ENCODE measurements at places on chromosomes 1 and 21.
A peak's percentile ranks its signal among the peaks of the same experiment; 100 is the strongest.

DNA sequence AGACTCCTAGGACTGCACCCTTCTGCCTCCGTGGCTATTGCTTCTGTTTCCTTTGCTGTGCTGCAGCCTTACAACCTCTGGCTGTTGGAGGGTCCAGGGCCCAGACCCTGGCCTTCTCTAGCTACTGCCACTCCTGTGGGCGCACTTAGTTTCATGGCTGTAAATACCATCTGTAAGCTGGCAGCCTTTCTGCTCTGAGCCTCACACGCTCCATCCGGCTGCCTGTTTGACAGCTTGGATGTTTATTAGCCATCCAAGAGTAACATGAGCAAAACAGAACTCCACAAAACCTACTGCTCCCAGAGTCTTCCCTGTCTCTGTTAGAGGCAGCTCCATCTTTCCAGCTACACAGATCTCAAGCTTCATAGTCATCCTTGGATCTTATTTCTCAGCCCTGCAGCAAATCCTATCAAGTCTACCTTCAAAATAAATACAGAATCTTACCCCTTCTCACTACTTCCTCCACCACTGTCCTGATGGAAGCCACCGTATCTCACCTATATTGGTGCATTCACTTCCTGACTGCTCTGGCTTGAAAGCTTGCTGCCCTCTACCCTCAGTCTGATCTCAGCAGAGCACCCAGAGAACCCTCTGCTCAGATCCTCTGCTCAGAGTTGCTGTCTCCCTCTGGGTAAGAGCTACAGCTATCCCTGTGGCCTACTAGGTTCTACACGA, 19.1 kb downstream of the SLC25A33 start:
- no peak for DNase-seq

GRCh38 chr1:25091658-25092057, 140.6 kb downstream of the SYF2 start:
- DNase-seq: no peak

DNA sequence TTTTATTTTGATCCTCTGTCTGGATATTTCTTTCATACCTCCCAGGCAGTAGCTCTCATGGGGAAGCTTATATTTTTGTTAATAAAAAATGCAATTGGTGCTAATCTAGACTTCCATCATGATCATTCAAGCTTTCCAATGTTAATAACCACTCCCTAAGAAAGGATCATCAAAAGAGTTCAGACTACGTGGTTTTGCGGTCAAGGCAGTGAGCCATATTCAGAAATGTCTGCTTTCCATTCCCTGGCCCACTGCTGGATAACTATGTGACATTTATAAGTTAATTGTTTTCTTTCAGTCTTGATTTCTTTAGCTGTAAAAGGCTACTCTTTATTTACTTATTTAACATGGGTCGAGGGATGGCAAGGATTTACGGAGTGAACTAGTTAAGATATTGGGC, 414.6 kb downstream of the LMO4 start:
- no peak for DNase-seq

- DNase-seq: no peak
Measured at GRCh38 chr1:177650947-177651346, 318.9 kb downstream of the SEC16B start.

DNA sequence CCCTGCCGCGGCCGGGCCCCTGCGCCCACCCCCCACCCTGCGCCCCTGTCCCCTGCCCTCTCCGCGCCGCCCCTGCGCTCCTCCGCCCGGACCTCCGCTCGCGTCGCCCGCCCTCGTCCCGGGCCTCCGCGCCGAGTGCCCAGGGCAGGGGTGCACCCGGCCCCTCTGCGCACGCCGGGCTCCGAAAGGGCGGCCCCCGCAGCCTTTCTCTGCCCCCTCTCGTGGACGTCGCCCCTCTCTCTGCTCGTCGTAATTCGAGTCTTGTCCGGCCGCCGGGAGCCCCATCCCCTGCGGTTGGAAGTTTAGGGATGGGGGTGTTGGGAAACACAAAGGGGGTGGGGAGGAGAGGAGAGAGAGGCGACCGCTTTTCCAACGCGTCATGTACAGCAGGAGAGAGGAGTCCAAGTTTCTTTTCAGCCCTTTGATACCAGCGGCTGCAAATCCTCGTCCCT, 407 bp downstream of the GALNT2 start:
- DNase-seq: peak; percentile 10

- DNase-seq: no peak
Measured at GRCh38 chr1:71502006-71502405, 421.2 kb upstream of the ZRANB2 start.

GRCh38 chr21:29613021-29613420, 314.3 kb downstream of the BACH1 start:
- no peak for DNase-seq

DNA sequence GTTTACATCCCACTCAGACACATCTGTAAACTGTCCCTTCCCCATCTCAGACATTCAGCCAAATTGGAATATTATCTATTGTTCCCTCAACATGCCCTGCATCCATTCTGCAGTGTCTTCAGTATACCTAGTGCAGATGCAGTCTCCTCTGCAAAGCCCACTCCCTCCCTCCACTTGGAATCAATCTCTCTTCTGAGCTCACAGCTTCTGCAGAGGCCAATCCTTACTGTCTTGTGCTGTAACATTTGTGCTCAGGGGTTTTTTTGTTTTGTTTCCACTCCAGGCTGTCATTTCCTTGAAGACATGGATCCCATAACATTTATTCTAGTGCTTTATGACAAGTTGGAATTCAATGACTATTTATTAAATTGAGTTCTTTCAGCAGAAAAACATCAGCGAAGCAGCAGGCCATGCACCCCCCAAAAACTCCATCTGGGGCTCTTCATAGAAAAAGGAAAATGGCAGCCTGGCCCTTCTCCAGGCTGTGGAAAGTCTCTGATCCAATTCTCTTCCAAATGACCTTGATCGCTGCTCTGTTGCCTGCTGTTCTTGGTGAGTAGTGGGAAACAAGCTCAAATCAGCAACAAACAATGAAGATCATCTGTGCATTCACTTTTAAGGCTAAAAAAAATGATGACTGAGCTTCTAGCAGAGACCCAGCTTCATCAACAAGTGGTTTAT, 8.7 kb downstream of the C4BPA start:
- DNase-seq: no peak

- DNase-seq: no peak
Measured at GRCh38 chr1:218478336-218478735, 133.2 kb downstream of the TGFB2 start.

DNA sequence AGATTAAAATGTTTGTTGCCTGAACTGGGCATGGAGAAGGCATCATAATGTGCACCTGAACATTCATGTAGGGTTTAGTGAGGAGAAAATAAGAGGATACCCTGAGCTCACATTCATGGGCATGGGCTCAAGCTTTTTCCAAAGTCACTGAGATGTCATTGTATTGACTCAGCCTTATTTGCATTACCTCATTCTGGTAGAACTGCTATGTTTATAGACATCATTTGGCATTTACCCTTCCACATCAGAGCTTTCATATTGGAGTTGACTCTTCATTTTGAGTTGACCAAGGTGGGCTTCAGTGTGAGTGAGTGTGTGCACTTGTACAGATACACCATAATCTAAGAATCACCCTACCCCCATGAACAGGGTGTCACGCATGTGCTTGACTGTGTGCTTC, 143.2 kb downstream of the PBX1 start:
- peak; percentile 37 for DNase-seq

DNA sequence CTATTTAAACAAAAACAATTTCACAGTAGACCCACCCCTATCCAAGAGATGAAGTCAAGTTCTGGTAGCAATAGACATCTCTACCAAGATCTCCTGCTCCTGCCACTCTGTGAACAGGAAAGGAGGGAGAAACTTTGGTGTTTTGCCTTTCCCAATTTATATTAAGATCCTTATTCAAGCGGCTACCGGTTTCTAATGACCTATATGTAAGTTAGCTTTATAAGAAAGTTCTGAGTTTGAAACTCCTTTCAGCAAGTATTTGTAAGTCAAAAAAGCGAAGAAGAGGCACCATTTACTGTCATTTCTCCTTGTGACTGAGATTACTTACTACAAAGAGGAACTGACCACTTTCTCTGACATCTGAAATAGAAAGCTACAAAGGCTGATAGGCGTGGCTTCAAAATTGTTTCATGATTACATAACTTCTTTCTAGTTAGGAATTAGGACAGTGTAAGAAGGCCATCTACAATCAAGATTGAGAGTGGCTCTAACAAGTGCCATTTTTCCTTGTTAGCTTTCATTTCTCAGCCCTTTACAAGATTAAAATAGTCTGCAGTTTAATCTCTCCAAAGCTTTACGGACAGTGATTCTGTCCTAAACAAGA, at the start of gene MNDA:
TSS of gene MNDA (plus strand) at position 448 of the 604 bp plus-strand sequence. CDS start 10,803 bp downstream, outside the sequence.
- DNase-seq: no peak

GRCh38 chr21:18265944-18266343, 21.3 kb downstream of the CHODL start:
- no peak for DNase-seq

DNA sequence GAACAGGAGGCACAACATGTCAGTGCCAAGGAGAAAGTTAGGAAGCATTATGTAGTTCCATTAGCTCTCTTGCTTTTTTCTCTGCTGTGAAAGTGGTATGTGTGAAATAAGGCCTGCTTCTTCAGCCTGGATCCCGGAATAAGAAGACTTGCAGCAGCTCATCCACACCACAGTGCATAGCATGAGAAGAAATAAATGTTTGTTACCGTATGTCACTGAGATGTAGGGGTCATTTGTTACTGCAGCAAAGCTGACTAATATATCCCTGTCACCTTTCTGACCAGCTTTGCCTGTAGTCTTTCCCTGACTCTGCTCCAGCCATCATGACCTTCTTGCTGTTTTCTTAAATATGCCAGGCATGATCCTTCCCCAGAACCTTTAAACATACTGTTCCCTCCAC, 20.5 kb upstream of the MCOLN3 start:
- DNase-seq: no peak

DNA sequence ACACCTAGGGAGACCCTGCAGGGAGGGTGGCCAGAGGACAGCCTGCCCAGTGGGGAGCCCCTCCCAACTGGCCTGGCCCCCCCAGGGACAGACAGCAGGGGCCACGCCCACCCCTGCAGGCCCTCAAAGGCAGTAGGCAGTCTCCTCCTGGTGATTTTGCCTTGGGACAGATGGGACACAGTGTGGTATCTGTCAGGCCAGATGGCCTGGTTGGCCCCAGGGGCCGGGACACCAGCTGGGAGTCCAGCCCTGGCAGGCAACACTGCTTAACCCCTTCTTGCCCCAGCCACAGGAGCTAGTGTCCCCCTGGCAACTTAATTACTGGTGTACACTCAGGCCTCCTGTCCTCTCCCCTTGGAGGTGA, 17.8 kb downstream of the IFFO2 start:
- DNase-seq: peak; percentile 21

- DNase-seq: no peak
Measured at GRCh38 chr1:175822580-175822979, 79.2 kb upstream of the TNR start.

- DNase-seq: no peak
Measured at GRCh38 chr1:183702813-183703198, 49.7 kb upstream of the APOBEC4 start.

DNA sequence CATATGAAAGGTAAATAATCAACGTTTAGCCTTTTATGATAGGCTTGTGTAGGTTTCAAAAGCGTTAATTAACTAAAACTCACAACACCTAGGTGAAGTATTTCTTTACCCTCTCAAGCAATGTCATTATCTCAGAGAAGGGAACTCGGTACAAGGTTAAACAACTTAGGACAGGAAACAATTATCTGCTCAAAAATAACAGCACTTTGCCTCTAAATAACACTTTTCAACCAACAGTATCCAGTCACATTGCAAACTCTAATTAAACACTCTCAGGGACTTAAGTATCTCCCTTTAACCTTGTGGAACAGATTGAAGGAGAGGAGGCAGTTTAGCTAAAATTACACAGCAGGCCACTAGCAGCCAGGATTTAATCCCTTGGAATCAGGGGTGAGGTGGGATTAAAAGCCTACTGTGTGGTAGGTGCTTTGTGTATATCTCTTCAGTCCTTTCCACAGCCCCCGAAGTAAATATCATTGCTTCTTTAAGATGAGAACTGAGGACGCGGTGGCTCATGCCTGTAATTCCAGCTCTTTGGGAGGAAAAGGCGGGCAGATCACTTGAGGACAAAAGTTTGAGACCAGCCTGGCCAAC, 5.2 kb upstream of the AKNAD1 start:
- DNase-seq: no peak

- DNase-seq: no peak
Measured at GRCh38 chr1:5896706-5897660, 95.2 kb downstream of the NPHP4 start.

DNA sequence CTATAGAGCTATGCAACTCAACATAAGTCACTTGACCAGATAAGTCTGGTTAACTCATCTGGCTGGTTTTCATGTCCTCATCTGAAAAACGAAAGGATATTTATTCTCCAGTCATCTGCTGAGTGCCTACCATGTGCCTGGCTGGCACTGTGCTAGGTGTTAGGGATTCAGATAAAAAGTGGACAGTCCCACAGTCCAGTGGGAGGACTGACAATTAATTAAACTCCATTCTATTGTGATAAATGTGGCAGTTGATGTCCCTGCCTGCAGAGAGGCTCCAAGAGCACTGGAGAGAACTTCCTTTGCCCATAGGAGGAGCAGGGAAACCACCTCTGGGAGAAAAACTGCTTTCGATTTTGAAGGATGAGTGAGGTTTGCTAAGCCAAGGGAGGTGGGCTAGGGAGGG, 5.4 kb downstream of the NUAK2 start:
- DNase-seq: no peak

DNA sequence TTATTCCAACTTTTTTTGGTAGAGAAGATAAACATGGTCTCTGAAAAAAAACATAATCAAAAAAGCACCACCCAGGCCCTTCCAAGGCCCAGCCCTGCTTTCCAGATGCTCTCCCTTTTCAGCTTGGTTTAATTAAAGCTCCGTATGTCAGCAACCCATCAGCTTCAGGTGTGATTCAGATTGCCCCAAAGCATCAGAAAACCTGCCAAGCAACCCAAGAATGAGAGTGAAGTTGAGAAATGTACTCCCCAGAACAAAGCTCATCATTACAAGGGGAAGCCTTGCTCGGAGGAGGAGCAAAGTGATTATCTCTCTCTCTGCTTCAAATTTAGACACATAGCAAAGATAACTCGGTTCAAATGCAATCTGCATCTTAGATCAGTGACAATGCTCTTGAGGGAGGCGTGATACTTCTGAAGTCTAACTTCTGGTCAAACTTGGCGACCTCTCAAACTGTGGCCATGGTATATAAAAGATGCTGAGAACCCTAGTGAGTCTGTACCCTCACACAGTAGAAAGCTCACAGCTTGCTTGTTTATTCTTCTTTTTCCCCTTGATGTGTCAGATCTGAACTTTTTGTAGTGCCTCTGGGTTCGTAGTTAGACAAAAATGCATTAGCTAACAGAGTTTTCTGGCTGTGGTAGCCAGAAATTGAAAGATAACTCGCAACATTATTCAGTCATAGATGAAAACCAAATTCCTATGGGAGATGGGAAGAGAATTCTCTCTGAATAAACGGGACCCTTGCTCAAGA, 63.3 kb upstream of the ZC3H11B start:
- no peak for DNase-seq

DNA sequence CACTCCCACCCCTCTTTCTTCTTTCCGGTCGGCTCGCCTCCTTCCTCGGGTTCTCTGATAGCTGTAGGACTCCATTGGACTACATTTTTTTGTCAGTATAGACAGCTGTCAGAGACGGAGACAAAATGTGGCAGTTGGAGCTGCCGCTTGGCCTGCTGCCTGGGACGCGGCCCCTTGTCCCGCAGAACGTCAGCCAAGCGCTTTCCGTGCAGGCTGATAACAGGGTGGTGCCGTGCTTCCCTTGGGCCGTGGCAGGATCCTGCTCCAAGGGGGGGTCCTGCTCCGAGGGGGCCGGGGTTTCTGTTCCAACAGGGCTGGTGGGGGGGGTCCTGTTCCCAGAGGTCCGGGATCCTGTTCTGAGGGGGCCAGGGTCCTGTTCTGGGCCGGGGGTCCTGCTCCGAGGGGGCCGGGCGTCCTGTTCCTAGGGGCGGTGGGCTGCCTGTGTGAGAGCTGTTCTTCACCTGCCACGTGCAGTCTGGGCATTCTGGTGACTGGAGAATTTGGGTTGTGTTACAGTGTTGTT, 4.9 kb downstream of the SKI start:
- no peak for DNase-seq

All from SHP77 (cell line).